Nephron progenitor cell (in vitro differentiated cells): ENCODE measurements at places on chromosomes 3 and 15.

GRCh38 chr3:128998561-128998960 is 2.5 kb upstream of the EFCC1 start:
- DNase-seq = no peak

DNA sequence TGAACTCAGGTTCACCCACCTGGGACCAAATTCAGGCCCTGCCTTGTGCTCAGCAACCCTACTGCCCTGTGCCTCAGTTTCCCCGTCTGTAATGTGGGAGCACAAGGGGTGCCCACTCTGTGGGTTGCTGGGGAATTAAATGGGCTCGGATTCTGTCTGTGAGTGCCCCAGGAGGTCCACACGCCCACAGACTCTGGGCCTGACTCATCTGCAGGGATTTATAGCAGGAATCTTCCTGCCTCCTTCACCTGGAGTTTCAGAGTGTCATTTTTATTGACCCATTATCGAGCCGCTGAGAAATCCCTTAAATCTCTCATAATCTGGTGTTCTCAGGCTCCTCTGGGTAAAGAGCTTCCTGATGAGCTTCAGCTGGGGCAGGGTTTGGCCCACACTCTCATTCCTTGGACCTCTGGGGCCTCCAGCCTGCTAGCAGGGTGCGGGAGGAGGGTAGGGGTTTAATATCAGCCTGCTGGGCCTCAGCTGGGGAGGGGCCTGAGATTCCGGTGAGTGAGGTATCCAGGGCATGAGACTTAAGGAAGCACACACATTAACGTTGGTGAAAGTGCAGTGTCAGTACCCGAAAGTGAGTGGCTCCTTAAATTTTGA is 16.4 kb downstream of the C3orf18 start:
- no peak for DNase-seq

DNA sequence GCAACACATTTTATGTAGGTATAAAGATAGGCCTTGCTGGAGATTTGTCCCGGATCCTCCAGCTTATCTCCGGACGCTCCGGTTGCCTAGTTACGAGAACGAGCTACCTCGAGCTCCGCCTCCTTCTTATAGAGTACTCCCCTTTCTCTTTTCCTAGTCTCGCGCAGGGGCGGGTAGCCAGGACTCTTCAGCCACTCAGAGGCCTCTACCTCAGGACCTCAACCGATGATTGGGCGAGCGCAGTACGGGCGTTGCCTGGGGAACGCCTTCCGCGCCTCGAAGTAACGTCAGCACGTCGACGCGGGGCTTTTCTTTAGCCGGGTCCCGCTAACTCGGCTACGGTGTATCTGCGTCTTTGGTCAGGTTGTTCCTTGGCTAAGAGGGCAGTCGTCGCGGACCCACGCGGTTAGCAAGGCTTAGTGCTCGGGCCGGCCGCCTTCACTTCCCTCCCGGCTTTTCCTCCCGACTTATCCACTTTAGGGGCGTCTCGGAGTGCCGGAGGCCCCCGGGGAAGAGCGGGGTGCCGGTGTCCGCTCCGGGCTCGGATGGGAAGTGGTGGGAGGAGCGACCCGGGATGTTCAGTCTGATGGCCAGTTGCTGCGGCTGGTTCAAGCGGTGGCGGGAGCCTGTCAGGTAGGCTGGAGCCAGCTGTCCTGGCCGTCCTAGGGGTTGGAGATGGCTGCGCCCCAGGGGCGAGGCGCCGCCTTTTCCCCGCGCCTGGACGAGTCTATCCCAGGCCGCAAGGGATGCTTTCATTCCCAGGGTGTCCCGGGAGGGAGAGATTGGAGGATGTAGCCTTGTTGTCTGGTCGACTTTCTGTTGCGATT is at the start of gene ARL13B:
ARL13B (plus strand) TSS at position 306 of the 827 bp plus-strand sequence; CDS start at position 575, 269 bp downstream.
- DNase-seq = peak; percentile 90

DNA sequence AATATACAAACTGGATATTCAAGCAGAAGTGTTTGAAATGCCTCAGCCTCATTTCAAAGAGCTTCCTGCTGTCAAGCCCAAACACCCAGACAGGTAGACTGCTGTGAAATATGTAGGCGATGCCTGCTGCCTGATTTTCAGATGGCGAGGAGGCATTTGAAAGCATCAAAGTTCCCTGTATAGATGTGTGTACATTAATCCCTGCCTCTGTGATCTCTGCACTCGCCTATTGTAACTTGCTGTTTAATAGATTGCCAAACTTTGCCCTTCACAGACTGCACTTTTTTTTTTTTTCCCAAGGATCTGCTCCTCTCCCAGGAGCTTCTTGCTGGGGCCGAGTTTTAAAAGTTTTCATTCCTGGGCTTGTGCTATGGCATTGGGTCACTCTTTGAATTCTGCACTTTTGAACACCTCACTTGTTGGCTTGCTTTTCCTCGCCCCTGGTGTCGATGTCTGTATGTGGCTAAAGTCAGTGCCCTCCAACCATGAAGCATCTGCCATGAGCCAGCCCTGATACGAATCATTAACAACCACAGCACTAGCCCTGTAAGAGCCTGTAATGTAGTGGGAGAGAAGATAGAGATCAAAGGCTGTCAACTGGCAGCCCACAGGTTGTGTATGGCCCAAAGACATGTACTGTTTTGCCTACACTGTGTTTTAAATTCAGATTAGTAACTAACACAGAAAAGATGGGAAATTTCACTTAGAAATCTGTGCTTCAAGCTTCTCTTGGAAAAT is 287.6 kb upstream of the ICE2 start:
- DNase-seq = no peak

- DNase-seq = no peak
Observed at GRCh38 chr3:65052101-65052500, 364.3 kb upstream of the ADAMTS9 start.

- no peak for DNase-seq
Observed at GRCh38 chr3:72568083-72568482, 280.2 kb downstream of the SHQ1 start.

GRCh38 chr3:45092132-45093031 is 53.8 kb downstream of the CDCP1 start:
- peak; percentile 40 for DNase-seq

DNA sequence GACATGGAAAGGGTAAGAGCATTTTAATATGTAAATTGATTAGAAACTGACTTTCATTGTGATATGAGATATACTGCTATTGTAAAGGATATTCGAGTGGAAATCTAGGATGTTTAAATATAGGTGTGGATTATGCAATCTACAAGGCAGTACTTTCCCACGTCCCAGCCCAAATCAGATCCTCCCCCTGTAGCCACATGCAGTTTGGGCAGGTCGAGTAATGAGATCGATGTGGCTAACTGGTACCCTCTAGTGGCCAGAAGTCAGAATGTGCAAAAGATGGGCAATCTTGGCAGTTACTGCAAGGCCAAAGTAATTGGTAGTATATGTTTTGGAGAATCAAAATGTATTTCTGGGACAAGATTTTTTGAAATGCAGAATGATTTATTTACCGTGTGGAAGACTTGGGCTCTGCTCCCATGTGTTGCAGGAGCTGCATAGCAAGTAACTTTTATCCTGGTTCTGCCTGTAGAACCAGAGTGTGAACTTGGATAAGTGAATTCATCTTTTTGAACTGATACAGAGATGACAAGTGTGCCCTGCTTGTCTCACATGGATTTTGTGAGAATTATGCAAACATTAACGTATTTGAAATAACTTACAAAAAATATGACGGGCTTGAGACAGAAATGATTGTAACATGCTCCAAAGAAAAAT is 94.5 kb upstream of the ADAMTSL3 start:
- DNase-seq = peak; percentile 67

- DNase-seq = no peak
Observed at GRCh38 chr3:43515970-43516635, 105.7 kb downstream of the ANO10 start.

GRCh38 chr3:157078131-157078810 is 81.7 kb downstream of the CCNL1 start:
- DNase-seq = no peak

- peak; percentile 79 for DNase-seq
Observed at GRCh38 chr15:74438721-74439316, 5.1 kb upstream of the SEMA7A start.

DNA sequence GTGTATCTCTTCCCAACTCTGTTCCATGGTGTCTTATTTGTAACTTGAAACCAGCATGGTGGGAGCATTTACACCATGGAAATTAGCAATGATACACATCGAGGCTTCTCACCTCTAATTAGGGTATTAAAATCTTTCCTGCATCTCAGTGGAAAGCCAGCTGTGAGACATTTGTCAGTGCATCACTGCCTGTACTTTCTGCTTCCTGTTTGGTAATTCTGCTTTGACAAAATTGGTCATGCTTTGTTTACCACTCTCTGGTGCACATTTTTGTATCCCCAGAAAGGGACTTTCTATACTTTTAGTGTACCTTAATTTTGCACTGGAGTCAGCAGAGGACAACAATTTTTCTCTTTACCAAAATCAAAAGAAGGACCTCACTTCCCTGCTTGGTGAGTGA is 402.1 kb downstream of the PDCD6IP start:
- DNase-seq = no peak

DNA sequence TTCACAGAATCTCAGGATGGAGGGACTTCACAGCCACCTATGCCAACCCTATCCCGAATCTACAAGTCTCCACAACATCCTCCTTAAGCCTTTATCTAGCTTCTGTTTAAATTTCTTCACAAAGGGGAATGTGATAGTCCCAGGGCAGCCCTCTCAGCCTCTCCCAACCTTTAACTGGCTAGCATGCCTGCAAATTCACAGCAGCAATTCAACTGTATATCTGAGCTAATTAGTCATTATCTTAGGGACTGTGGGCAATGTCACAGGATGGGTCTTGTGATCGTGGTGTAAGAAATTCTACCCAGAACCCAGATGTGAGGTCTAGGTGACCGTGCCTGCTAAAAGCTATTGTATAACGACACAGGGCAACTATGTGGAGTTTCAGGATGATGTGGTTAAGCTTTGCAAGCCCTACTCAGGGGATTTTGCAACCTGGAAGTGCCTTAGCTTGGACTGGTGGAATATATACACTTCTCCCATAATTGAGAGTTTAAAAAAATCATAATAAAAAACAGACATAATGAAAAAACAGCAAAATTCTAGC is 65.5 kb upstream of the FBN1 start:
- no peak for DNase-seq

DNA sequence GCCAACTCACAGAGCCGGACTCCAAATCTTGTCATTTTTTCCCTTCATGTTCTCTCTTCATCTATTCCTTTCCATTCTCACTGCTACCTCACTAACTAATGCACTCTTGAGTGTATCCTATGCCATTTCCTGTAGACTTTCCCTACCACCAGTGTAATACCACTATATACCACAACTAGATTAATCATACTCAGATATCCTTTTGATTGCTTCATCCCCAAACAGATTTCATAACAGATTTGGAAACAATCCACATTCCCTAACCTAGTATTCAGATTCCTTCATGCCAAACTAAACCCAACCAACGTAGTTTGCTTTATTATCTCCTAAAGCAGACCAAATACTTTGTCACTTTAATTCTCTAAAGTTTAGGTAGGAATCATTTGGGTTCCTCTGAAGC is 2.6 kb upstream of the PLOD2 start:
- no peak for DNase-seq

DNA sequence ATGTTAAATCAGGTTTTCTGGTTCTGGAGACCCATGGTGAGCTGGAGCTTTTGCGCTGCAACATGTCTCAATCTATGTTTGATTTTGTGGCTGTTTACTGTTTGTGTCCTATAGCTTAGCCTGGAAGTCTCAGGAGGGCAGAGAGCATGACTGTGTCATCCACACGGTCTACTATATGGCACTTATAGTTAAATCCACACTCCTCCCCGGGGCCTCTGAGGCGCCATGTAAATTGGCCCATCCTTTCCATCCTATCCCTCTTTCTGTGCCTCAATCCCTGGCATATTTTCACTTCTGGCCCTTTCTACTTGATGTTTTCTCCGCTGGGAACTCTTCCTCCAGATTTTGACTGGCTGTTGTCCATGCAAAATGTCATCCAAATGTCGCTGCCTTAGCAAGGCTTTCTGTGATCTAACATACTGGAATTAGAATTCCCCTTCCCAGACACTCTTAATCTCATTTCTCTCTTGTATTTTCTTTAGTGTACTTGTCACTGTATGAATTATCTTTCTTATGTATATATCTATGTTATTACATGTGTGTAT is 560.8 kb upstream of the RGMA start:
- no peak for DNase-seq

GRCh38 chr3:126004692-126005091 is 35.7 kb downstream of the ROPN1B start:
- no peak for DNase-seq

- DNase-seq = no peak
Observed at GRCh38 chr3:48130321-48130904, 57.8 kb downstream of the CDC25A start.
